SW 1271 (cell line): ENCODE measurements at places on chromosomes 5 and 9.

GRCh38 chr9:1273859-1274258 is 223.7 kb downstream of the DMRT2 start:
- no peak for DNase-seq

DNA sequence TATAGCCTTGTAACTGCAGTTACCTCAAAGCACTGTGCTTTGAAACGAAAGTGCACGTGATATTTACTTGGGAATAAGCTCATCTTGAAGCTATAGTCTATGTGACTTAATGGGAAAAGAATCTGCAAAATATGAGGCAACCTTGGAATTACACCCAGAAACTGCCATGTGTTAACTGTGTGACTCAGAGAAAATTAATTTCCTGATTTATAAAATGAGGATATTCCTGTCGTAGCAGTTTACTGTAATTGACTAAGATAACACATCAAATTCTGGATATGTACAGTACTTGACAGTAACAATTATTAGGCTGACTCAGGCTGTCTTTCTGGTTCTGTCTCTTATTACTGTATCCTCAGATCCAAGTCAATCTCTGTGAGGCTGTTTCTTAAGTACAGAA is 1079.9 kb upstream of the ACO1 start:
- peak; percentile 66 for DNase-seq

GRCh38 chr9:132783006-132783405 is 95.1 kb downstream of the AK8 start:
- DNase-seq, result no peak

GRCh38 chr5:126100767-126101166 is 322.4 kb upstream of the GRAMD2B start:
- no peak for DNase-seq

DNA sequence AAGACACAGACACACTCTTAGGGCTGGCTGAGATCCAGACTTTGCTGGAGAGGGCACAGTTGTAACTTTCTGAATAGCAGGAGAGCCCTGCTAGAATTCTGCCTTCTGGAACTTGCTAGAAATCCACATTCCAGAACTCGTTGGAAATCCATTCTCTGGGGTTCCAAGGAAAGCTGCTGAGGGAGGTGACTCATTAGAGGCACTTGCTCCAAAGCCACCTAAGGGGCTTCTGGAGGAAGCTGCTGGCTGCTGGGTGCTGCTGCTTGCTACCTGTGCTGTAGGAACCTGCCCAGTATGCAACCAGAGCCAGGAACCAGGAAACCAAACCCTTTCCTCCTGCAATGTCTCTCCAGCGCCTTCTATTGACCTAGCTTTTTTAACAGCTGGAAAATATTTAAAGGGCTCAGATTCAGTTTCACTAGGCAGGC is 4.1 kb upstream of the TLE4 start:
- no peak for DNase-seq

DNA sequence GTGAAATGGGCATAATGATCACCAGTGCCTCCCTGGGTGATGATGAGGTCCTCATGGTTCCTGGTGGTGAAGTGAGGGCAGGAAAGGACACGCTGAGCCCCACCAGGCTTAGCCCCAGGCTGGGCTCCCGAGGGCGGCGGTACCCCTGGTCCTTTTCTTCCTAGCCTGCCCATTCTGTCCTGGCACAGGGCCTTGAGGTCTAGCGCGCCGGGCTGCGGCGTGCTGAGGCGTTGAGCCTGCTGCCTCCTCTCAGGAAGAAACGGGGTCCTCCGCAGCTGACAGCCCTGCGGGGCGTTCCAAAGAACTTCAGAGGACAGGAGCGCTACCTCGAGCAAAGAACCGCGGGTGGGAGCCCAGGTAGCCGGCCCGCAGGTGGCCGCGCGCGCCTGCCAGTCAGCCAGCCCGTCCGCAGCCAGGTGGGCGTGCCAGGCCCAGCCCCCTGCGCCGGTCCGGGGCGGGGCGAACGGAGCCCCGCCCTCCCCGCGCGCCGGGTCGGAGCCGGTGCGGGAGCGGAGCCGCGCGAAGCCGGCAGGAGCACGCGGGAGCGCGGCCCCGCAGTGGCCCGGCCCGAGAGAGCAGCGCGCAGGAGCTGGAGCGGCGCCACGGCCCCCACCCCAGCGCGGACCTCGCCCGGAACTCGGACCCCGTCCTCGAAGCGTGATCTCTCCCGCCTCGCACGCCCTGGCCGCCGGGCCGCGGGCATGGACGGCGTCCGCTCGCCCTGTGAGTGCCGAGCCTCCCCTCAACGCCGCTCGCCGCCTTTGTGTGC is at the start of gene WNK2:
Gene WNK2, plus strand, starts transcription at position 477 of the 769 bp plus-strand sequence. CDS start 791 bp downstream, outside the sequence.
- no peak for DNase-seq

DNA sequence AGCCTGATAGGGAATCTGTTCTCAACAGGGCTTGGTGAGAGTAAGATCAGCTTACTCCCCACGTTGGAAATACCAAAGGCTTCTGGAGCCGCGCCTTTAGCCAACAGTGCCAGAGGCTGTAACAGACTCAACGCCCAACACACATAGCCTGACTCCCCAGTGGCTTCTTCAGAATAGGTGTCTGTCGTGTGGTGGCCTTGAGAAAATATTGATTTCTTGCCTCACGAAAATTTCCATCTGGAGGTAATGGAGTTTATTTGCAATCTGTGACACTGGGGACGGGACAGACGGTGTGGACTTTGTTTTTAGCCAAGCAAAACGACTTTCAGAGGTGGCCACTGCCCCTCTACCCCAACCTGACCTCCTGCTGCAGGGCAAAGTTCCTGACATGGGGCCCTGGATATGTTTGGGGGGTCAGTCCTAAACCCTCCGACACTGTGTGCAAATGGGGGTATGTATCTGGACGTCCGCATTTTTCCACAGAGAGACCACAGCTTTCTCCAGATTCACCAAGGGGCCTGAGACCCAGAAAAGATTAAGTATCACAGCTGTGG is 189.3 kb downstream of the CDK5RAP2 start:
- DNase-seq, result no peak

- no peak for DNase-seq
Measured at GRCh38 chr9:8430945-8431344, 631.4 kb upstream of the DMAC1 start.

- DNase-seq, result no peak
Measured at GRCh38 chr9:116873937-116874914, 187.1 kb downstream of the TRIM32 start.

- no peak for DNase-seq
Measured at GRCh38 chr5:103066326-103066725, 53.6 kb downstream of the GIN1 start.

DNA sequence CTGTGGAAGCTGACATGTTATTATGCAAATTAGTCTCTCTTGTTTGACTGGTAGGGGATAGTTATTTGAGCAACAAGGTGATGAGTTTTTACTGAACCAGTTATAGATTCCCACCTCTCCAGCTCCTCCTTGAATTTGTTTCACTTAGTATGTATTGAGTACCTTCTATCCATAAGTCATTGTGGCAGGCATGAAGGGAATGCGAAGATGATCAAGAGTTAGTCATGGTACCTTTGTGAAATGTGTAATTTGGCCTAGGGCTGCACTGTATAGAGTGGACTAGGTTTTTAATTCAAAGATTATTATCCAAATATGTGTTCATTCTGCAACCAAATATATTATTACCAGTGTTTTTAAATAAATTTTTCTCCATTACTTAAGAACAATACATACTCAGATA is 110.1 kb downstream of the HACD4 start:
- DNase-seq, result no peak

DNA sequence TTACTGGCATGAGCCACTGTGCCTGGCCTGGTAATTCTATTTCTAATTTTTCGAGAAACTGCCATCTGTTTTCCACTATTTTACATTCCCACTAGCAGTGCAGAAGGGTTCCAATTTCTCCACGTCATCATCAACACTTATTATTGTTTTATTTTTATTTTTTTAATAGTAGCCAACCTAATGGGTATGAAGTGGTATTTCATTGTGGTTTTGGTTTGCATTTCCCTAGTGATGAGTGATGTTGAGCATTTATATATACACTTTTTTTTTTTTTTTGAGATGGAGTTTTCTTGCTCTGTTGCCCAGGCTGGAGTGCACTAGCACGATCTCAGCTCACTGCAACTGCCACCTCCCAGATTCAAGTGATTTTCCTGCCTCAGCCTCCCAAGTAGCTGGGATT is 28.3 kb downstream of the WWC1 start:
- no peak for DNase-seq

DNA sequence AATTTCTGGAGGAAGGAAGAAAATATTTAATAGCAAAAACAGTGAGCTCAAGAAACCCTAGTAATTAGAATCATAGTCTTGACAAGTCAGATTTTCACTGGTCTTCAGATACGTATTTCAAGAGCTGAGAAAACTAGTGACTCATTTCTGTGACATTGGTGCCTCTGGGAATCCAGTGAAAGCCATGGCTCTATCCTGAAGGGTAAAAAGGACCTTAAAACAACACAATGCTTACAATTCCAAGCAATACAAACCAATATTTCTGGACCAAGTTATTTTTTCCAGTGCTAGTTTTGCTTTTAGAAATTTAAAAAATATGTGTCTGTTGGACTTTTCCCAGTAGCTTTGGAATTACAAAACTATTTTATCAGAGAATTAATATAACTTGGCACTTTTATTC is 140.3 kb downstream of the LPAR1 start:
- no peak for DNase-seq

- DNase-seq, result no peak
Measured at GRCh38 chr5:1923341-1923740, 40.6 kb upstream of the IRX4 start.

GRCh38 chr5:169595172-169595820 is 11.7 kb downstream of the SPDL1 start:
- DNase-seq, result no peak

- DNase-seq, result no peak
Measured at GRCh38 chr5:91670563-91670962, 287.4 kb upstream of the ARRDC3 start.
